ENCODE measurements at places on chromosomes 7 and 10.

DNA sequence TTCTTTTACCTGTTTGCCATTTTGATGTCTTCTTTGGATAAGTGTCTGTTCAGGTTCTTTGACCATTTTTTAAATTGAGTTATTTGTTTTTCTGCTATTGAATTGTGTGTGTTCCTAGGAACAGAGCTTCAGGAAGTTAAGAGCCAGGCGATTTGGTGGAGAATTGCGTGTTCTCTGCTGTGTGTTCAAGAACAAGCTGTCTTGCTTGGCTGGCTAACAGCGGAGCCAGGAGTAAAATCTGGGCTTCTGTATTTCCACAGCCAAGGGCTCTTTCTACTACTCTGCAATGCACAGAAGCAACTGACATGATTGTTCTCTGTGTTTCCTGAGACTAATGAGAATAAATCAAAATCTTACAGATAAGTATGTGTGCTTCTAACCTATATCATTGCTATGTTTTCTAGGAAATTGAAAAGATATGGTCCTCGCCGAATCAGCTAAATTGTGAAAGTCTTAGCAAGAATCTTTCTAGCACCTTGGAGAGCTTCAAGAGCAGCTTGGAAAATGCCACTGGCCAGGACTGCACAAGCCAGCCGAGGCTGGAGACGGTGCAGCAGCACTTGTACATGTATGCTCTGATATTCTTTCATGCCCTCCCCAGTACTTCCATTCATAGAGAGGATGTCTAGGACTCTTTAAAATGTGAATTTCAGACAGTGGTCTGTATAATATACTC lies 124.2 kb downstream of the ABCA13 start:
- DNase-seq, result no peak

- no peak for DNase-seq
Observed at GRCh38 chr10:21944727-21945386, 58.7 kb downstream of the DNAJC1 start.

- DNase-seq, result peak; percentile 56
Observed at GRCh38 chr10:99285881-99286280, 43.3 kb upstream of the CNNM1 start.

DNA sequence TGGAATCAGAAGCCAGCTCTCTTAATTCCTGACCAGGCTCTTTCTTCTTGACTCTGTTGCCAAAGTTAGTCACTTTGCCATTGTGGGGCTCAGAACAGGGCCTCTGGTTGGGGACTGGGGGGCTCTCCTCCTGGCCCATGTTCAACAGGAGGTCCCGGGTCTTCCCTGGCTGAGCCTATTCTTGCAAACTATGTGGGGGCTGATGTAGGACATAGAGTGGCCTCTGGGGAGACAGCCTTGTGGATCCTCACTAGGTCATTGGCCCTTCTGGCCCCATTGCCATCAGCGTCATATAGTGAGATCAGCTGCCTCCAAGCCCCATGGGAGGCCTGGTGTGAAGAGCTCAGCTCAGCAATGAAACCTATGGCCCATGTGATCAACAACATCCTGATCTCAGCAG lies 77.6 kb upstream of the LEP start:
- no peak for DNase-seq

- DNase-seq, result no peak
Observed at GRCh38 chr10:16741540-16741939, 75.7 kb downstream of the RSU1 start.

GRCh38 chr7:101104193-101104713 lies 19.0 kb downstream of the TRIM56 start:
- DNase-seq, result no peak

DNA sequence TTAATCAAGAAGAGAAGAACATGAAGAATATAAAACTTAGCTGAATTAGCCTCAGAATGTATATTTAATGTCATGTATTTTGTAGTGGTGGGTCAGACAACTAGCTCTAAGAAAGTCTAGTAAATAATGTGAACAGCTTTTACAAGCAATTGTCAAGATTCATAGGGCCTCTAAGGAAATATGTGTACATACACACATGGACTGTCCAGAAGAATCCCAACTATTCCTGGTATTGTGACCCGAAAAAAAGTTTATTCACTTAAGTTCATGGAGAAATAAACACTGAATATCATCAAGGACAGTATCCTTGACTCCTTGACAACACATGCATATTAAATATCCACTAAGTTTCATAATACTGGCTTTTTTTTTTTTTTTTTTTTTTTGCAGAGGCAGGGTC lies 11.4 kb upstream of the TWIST1 start:
- peak; percentile 32 for DNase-seq

- DNase-seq, result peak; percentile 56
Observed at GRCh38 chr7:114842551-114843065, 79.3 kb upstream of the MDFIC start.

Measured in fibroblast of skin of right quadriceps (primary cell).